HT1080 (cell line): ENCODE measurements at places on chromosomes 12 and 14. TPM values are rescaled to one million over a fixed set of nuclear protein-coding genes. Genes with fewer than 3 reads are reported as not detected.

GRCh38 chr12:51362307-51362706, 15.8 kb upstream of the CELA1 start:
- no peak for DNase-seq

DNA sequence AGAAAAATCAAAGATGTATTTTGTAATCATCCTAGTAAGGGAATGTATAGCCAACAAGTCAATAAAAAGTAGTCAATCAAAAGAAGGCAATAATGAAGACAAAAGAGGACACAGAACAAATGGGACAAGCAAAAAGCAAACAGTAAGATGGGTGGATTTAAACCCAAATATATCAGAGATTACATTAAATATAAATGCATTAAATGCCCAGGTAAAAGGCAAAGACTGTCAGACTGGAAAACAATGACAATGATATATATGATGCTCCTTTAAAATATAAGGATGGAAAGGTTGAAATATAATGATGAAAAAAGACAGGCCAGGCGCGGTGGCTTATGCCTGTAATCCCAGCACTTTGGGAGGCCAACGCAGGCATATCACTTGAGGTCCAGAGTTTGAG, 35.7 kb downstream of the NEMF start:
- no peak for DNase-seq

DNA sequence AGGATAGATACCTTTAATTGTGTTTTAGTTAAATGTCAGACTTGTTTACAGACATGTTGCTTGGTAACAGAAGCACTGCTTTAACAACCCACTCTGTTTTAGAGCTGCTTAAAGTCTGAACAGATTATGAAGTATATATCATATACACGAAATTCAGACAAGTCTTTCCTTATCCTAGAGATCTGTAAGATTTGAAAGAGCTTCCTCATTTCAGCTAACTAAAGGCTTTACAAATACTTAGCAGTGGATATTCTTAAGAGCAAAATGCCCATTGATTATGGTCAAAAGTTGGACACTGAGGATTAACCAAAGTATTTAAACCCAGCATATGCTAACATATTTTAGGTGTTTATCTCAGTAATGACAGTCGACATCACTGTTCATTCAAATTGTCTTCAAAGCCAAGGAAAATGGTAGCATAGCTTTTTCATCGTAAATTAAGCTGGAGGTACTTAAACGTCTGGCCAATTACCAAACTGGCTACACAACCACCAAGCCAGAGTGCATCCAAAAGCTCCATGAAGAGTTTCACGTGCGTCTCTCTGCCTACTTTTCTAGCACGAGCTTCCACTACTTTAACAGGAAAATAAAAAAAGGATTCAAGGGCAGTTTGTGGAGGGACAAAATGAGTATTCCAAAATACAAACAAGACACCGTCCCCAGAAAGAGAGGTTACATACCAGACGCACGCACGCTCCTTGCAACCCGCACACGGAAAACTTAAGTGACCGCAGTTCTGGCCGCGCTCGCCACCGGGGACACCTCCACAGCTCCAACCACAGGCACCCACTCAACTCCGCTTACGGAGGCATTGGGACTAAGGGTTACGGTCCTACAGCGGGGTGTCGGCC, 565 bp downstream of the CEP83 start:
- peak; percentile 2 for DNase-seq

The GLI1 gene
- total RNA-seq = 0.60 and 4.0 TPM in 2 replicates

The TSHR gene
- total RNA-seq = not detected in 2 replicates

- no peak for DNase-seq
These were observed 31.8 kb downstream of the SLC16A7 start for GRCh38 chr12:59627582-59627981.

- DNase-seq = peak; percentile 13
These were observed 307.5 kb downstream of the EMP1 start for GRCh38 chr12:13504074-13504473.

GRCh38 chr14:99603471-99604277, at the start of gene CCDC85C:
Gene CCDC85C, minus strand, starts transcription at chr14:99604207. Its CDS starts 248 bp downstream, at chr14:99603959.
- peak; percentile 46 for DNase-seq

The LMNTD1 gene
- total RNA-seq = not detected in 2 replicates
